Upper lobe of left lung (tissue), 6 donors: ENCODE measurements at places on chromosomes 6 and 20. TPM values are rescaled to one million over a fixed set of nuclear protein-coding genes. Genes with fewer than 3 reads are reported as not detected.
A peak's percentile ranks its signal among the peaks of the same experiment; 100 is the strongest.

Gene MAP7
- 26.6 TPM for total RNA-seq

Gene PLEKHG1
- total RNA-seq = 44.9 TPM

Gene SPATS1
- 1.6 TPM for total RNA-seq

Gene RAMACL
- 10.8 TPM for total RNA-seq

Gene GGTLC1
- total RNA-seq = 86.6 TPM

Gene ELOVL4
- not detected for total RNA-seq

Gene WFDC5
- not detected for total RNA-seq

Gene SDCBP2
- 6.3 TPM for total RNA-seq

Gene SMAP1
- total RNA-seq = 30.3 TPM

GRCh38 chr6:126227833-126228702, 111.8 kb upstream of the CENPW start:
- H3K36me3 ChIP-seq = no peaks in the 10 kb centered on the region
- H3K4me3 ChIP-seq = no peak overlapping the region
- no peaks in the 10 kb centered on the region for H3K4me1 ChIP-seq
- no peak for DNase-seq
- no peak overlapping the region for H3K27ac ChIP-seq

- H3K27ac ChIP-seq = no peak overlapping the region
- no peaks in the 10 kb centered on the region for H3K27me3 ChIP-seq
- no peaks in the 10 kb centered on the region for H3K36me3 ChIP-seq
These were observed 55.1 kb downstream of the ID4 start for GRCh38 chr6:19892260-19892659.

DNA sequence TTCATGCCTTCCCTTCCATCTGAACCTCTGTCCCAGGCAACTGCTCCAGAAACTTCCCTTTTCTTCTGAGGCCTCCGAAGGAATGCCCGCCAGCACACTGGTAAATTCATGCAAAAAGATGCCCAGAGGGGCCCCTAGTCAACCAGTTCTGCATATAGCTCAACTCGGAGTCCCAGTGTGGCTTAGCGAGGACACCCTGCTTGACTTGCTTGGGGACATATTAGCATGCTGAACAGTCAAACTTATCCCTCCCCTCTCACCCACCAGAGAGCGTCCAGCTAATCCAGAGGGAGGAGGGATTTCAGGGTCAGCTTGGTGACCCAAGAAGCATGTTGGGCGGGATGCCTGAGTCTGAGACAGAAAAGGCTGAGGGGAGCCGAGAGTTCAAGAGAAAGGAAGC, 23.0 kb upstream of the MDFI start:
- H3K27ac ChIP-seq = no peak overlapping the region
- no peaks in the 10 kb centered on the region for H3K27me3 ChIP-seq

- H3K27me3 ChIP-seq = no peaks in the 10 kb centered on the region
- H3K36me3 ChIP-seq = no peaks in the 10 kb centered on the region
- peak; percentile 67 for DNase-seq
- H3K4me1 ChIP-seq = no peaks in the 10 kb centered on the region
- H3K27ac ChIP-seq = no peak overlapping the region
- no peak overlapping the region for H3K4me3 ChIP-seq
These were observed 9.4 kb downstream of the TREML2 start for GRCh38 chr6:41191569-41191968.

- no peak overlapping the region for H3K27ac ChIP-seq
- no peaks in the 10 kb centered on the region for H3K4me1 ChIP-seq
- no peaks in the 10 kb centered on the region for H3K36me3 ChIP-seq
- DNase-seq = no peak
These were observed 157.1 kb upstream of the MAN1A1 start for GRCh38 chr6:119506631-119507174.

DNA sequence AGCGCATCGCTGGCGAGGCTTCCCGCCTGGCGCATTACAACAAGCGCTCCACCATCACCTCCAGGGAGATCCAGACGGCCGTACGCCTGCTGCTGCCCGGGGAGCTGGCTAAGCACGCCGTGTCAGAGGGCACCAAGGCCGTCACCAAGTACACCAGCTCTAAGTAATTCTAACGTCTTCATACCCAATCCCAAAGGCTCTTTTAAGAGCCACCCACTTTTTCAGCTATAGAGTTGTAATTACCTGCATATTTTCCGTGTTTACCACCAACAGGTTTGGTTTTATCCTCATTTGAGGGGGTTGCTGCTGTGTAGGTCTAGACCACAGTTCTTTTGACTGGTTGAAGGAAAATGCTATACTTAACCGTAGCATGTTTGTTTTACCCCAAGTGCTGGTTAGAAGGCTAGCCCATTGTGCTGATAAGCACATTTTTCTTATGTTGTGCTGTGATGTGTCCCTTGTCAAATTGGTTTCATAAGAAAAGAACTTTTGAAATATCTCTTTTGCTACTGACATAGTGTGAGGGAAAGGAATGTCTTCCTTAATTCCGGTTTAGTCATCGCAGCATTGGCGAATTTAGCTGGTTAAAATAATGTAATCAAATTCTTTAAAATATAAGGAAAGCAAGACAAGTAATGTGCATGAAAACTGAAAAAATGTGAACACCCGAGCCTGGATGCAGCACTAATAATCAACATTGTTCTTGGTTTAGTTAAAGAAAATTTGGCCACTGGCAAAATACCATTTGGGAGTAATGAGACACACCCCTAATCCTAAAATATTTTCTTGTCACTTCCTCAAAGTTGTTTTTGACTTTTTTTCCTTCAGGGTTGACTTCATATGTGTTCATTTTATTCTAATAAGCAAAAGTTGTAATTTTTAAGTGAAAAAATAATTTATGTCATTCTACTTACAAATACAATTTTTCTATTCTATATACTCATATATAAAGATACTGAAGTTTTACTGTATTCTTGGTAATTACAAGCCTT, 112.8 kb downstream of the HFE start:
- no peak for DNase-seq
- H3K4me3 ChIP-seq = peak overlapping the region; percentile 57
- H3K27me3 ChIP-seq = no peaks in the 10 kb centered on the region
- H3K4me1 ChIP-seq = peaks cover 33% of the 10 kb centered on the region
- no peaks in the 10 kb centered on the region for H3K36me3 ChIP-seq
- H3K27ac ChIP-seq = peak overlapping the region; percentile 96

GRCh38 chr6:124958759-124959354, 3.4 kb upstream of the RNF217 start:
- H3K27ac ChIP-seq = no peak overlapping the region
- peaks cover 3% of the 10 kb centered on the region for H3K4me1 ChIP-seq
- H3K36me3 ChIP-seq = no peaks in the 10 kb centered on the region
- DNase-seq = no peak
- H3K4me3 ChIP-seq = no peak overlapping the region

DNA sequence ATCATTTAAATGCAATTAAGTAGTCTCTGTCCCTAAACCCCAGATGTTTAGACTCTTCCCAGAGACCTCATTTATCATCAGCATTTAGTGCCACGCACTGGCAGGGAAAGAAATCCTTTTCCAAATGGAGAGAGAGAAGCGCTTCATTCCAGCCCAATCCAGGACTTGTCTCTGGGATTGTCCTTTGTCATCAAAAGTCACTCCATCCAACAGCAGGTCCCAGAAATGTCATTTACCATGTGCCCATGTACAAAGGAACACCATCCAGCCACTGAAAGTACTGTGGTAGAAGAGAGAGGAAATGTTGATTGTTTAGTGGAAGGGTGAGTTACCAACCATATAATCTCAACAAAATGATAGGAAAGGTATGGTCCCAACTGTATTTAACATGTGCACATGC, 66.9 kb upstream of the SMIM28 start:
- H3K4me3 ChIP-seq = no peak overlapping the region
- no peaks in the 10 kb centered on the region for H3K27me3 ChIP-seq
- H3K36me3 ChIP-seq = no peaks in the 10 kb centered on the region
- DNase-seq = no peak
- H3K4me1 ChIP-seq = no peaks in the 10 kb centered on the region

DNA sequence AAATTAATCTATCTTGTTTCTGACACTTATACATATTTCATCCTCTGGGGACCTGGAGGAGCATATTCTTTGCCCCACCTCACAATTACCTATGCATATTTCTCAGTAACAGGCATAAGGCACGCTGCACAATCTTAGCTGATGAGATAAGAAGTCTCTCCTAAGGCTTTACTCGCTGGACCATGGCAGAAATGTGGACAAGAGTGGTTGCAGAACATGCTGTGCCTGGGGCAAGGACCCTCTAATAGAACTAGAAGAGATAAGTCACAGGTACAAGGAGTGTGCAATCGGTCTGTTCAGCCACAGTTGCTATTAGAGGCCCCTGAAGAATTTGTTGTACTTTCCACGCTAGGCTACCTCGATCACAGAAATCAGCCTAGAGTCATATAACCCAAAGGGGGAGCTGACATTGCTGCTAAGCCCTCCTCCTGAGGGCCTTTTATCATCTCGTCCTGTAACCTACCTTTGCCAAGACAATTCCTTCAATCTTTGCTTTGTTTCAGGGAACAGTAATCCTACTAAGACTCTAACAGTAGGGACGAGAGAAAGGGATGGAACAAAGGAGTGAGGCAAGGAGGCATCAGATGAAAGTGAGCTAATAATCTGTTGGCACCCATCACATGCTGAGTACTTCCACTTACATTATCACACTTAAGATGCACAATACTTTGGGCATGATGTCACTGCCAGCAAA, 16.1 kb upstream of the DEFB129 start:
- no peak overlapping the region for H3K27ac ChIP-seq
- no peaks in the 10 kb centered on the region for H3K36me3 ChIP-seq
- H3K27me3 ChIP-seq = no peaks in the 10 kb centered on the region
- H3K4me3 ChIP-seq = no peak overlapping the region

GRCh38 chr6:61675734-61676133, 610.3 kb downstream of the KHDRBS2 start:
- H3K27ac ChIP-seq = no peak overlapping the region
- no peak overlapping the region for H3K4me3 ChIP-seq
- no peaks in the 10 kb centered on the region for H3K36me3 ChIP-seq
- no peaks in the 10 kb centered on the region for H3K4me1 ChIP-seq
- no peak for DNase-seq

GRCh38 chr20:14820771-14821170, 483.4 kb upstream of the FLRT3 start:
- no peaks in the 10 kb centered on the region for H3K4me1 ChIP-seq
- no peaks in the 10 kb centered on the region for H3K36me3 ChIP-seq
- no peak overlapping the region for H3K4me3 ChIP-seq
- H3K27ac ChIP-seq = no peak overlapping the region
- no peaks in the 10 kb centered on the region for H3K27me3 ChIP-seq

GRCh38 chr20:17810062-17810631, 110.4 kb downstream of the BANF2 start:
- H3K4me1 ChIP-seq = peaks cover 6% of the 10 kb centered on the region
- no peak overlapping the region for H3K27ac ChIP-seq
- H3K36me3 ChIP-seq = no peaks in the 10 kb centered on the region
- no peak for DNase-seq
- no peaks in the 10 kb centered on the region for H3K27me3 ChIP-seq

DNA sequence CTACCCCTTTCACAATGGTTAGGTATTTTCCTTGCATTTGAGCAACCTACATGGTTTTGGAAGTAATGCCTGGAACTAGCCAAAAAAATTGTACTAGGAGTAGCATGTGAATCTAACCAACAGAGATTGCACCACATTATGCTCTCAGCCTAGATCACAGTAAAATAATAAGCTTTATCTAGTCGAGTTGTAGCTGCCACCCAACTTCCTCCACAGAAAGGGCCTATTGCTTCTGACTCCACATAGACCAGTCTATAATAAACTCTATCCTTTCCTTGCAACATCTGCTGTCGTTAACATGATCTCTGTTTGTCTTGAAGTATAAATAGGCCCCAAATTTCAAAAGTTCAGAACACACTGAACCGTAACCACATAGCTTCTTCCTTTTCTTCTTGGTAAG, 375.5 kb downstream of the PKHD1 start:
- DNase-seq = no peak
- H3K27ac ChIP-seq = no peak overlapping the region
- no peaks in the 10 kb centered on the region for H3K4me1 ChIP-seq
- no peaks in the 10 kb centered on the region for H3K36me3 ChIP-seq

GRCh38 chr6:157860505-157860991, 37.5 kb downstream of the SNX9 start:
- H3K27me3 ChIP-seq = no peaks in the 10 kb centered on the region
- no peaks in the 10 kb centered on the region for H3K36me3 ChIP-seq
- H3K27ac ChIP-seq = no peak overlapping the region
- H3K4me1 ChIP-seq = peaks cover 15% of the 10 kb centered on the region

- H3K4me3 ChIP-seq = no peak overlapping the region
- H3K27ac ChIP-seq = no peak overlapping the region
- no peak for DNase-seq
- no peaks in the 10 kb centered on the region for H3K27me3 ChIP-seq
These were observed 10.6 kb downstream of the BFSP1 start for GRCh38 chr20:17520583-17520982.

GRCh38 chr6:132414761-132415160, 13.5 kb upstream of the MOXD1 start:
- no peak for DNase-seq
- H3K27ac ChIP-seq = no peak overlapping the region
- no peaks in the 10 kb centered on the region for H3K4me1 ChIP-seq
- H3K4me3 ChIP-seq = no peak overlapping the region
- no peaks in the 10 kb centered on the region for H3K36me3 ChIP-seq

- no peak overlapping the region for H3K4me3 ChIP-seq
- H3K27me3 ChIP-seq = no peaks in the 10 kb centered on the region
- DNase-seq = no peak
- H3K27ac ChIP-seq = peak overlapping the region; percentile 43
- H3K36me3 ChIP-seq = no peaks in the 10 kb centered on the region
- H3K4me1 ChIP-seq = peaks cover 16% of the 10 kb centered on the region
These were observed 54.0 kb downstream of the TMEM242 start for GRCh38 chr6:157269261-157269794.
